ENCODE measurements at places on chromosomes 16 and 17. TPM values are rescaled to one million over a fixed set of nuclear protein-coding genes. Genes with fewer than 3 reads are reported as not detected.

UNC13D gene
- 15.1 TPM for total RNA-seq

KATNIP gene
- total RNA-seq = 18.2 TPM

DNA sequence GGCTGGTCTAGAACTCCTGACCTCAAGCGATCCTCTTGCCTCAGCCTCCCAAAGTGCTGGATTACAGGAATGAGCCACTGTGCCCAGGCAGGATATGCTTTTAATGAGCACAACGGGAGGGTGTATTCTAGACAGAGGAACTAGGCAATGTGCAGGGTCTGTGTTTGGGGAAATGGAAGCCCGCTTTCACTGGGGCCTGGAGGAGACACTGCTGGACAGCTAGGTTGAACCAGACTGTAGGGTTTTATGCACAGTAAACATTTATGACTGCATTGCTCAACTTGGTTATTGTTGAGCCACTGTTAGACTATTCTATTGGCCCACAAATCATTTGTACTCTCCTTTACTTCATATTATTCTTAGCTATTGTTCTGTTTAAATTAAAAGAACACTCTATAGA lies 10.2 kb upstream of the SIAH1 start:
- DNase-seq = no peak

ZP2 gene
- not detected for total RNA-seq

DNA sequence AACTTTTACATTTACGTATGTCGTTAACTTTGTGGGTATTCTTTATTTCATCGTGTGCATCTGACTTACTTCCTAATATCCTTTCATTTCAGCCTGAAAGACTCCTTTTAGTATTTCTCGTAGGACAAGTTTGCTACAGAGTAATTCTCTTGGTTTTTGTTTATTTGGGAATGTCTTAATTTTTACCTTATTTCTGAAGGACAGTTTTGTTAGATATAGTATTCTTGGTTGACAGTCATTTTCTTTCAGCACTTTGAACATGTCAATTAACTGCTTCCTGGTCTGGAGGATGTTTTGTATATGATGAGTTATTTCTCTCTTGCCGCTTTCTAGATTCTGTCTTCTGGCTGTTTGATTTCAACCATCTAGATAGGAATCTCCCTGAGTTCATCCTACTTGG lies 109.2 kb upstream of the NACA2 start:
- DNase-seq = no peak

G6PC1 gene
- total RNA-seq = not detected

All from posterior vena cava (tissue), 2 donors.